ENCODE measurements at places on chromosomes 16 and 17. TPM values are rescaled to one million over a fixed set of nuclear protein-coding genes. Genes with fewer than 3 reads are reported as not detected.

- H3K27ac ChIP-seq: no peak overlapping the region
- no peak for DNase-seq
- H3K4me3 ChIP-seq: no peak overlapping the region
- no peaks in the 10 kb centered on the region for H3K36me3 ChIP-seq
- H3K4me1 ChIP-seq: no peaks in the 10 kb centered on the region
- H3K27me3 ChIP-seq: no peaks in the 10 kb centered on the region
Measured at GRCh38 chr16:77613095-77613494, 109.2 kb upstream of the NUDT7 start.

CD7 gene
- total RNA-seq: 0.77 TPM

DNA sequence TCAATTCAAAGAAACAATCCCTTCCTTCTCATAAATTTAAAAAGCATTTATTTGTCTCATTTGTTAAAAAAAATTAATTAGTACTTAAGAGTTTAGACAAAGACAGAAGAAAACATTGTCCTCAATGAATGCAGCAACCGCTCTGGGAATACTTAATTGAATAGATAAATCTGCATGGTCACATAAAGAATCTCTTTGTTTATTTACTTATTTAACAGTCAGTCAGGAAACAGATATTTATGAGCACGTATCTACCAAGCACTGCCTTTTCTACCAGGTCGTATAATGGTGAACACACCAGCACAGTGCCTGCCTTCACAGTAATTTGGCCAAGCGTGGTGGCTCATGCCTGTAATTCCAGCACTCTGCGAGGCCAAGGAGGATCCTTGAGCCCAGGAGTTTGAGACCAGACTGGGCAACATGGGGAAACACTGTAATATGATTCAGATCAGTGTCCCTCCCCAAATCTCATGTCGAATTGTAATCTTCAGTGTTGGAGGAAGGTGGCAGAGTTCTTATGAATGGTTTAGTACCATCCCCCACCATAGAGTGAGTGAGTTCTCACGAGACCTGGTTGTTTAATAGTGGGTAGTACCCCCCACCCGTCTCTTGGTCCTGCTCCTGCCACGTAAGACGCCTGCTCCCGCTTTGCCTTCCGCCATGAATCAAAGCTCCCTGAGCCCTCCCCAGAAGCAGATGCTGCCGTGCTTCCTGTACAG lies 8.1 kb downstream of the WIPI1 start:
- no peak overlapping the region for H3K27ac ChIP-seq
- H3K4me1 ChIP-seq: no peaks in the 10 kb centered on the region
- no peaks in the 10 kb centered on the region for H3K27me3 ChIP-seq
- no peaks in the 10 kb centered on the region for H3K36me3 ChIP-seq
- H3K4me3 ChIP-seq: no peak overlapping the region
- no peak for DNase-seq

GRCh38 chr17:66904760-66905624 lies 59.5 kb upstream of the CACNG4 start:
- no peaks in the 10 kb centered on the region for H3K27me3 ChIP-seq
- H3K27ac ChIP-seq: no peak overlapping the region
- no peaks in the 10 kb centered on the region for H3K36me3 ChIP-seq
- peaks cover 2% of the 10 kb centered on the region for H3K4me1 ChIP-seq

HBA2 gene
- not detected for total RNA-seq

PSMD3 gene
- total RNA-seq: 175 TPM

DNA sequence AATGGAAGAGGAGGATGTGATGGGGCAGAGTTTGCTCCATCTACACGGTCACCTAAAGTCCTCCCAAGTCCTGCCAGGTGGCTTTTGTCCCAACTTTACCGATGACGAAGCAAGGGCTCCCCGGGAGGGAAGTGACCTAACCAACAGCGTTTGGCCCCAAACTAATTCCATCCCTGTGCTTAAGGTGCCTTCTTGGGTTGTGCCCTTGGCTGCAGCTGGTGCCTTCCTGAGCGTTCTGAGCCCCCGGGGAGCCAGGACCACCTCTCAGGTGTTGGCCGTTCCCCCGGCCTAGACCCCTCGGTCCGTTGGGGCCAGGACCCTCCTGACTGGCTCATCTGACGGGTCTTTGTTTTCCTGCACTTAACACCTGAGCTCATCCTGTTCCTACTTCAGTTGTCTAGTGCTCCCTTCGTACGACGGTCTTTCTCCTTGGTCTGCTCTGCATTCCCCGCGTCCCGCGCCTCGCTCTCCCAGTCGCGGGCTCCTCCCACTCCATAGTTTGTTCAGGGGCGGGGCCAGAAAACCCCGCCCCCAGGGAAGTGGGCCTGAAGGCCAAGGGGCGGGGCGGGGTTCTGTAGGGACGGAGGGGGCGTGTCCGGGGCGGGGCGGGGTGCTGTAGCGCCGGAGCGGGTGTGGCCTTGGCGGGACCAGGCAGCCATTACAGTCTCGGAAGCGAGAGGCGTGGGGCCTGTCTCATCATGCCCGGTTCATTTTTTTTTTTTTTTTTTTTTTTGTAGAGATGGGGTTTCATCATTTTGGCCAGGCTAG lies 822 bp upstream of the ZSCAN10 start:
- no peaks in the 10 kb centered on the region for H3K36me3 ChIP-seq
- H3K27me3 ChIP-seq: no peaks in the 10 kb centered on the region
- DNase-seq: no peak
- H3K27ac ChIP-seq: peak overlapping the region; percentile 70
- H3K4me1 ChIP-seq: peaks cover 5% of the 10 kb centered on the region
- H3K4me3 ChIP-seq: peak overlapping the region; percentile 7

DNA sequence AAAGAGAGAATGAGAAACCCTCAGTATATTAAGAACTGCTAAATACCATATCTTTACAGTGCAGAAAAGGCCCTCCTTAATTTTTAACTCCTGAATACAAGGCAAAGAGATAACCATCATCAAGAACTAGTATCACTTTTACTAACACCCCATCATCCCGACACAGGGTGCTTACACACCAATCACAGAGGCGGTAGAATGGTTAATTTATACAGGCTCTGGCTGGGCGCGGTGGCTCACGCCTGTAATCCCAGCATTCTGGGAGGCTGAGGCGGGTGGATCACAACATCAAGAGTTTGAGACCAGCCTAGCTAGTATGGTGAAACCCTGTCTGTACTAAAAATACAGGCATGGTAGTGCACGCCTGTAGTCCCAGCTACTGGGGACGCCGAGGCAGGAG lies 4.2 kb downstream of the PSMD12 start:
- DNase-seq: no peak
- no peak overlapping the region for H3K4me3 ChIP-seq
- peaks cover 12% of the 10 kb centered on the region for H3K4me1 ChIP-seq
- H3K36me3 ChIP-seq: peaks cover 14% of the 10 kb centered on the region
- no peak overlapping the region for H3K27ac ChIP-seq

TOX3 gene
- total RNA-seq: 3.4 TPM

GRCh38 chr16:87324411-87325275 lies 7.5 kb upstream of the C16orf95 start:
- H3K27me3 ChIP-seq: no peaks in the 10 kb centered on the region
- no peaks in the 10 kb centered on the region for H3K36me3 ChIP-seq
- no peak for DNase-seq

DNA sequence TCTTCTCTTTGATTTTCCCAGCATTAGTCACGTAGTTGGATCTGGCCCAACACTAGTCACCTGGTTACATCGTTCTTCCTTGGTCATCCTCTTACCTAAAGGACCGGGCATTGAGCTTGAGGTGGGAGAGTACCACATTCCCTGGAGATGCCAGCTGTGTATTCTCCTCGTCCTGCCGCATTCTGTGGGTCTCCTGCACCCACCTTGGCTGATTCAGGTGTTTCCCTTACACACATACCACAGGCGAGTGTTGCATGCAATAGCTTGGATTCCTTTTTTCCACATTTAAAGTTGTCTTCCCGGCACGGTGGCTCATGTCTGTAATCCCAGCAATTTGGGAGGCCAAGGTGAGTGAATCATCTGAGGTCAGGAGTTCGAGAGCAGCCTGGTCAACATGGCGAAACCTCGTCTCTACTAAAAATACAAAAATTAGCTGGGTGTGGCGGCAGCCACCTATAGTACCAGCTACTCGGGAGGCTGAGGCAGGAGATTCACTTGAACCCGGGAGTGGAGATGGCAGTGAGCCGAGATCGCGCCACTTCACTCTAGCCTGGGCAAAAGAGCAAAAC lies 21.6 kb upstream of the CLEC18C start:
- no peak overlapping the region for H3K4me3 ChIP-seq
- no peak overlapping the region for H3K27ac ChIP-seq
- DNase-seq: no peak
- peaks cover 15% of the 10 kb centered on the region for H3K36me3 ChIP-seq

GRCh38 chr16:82761858-82762257 lies 135.1 kb downstream of the CDH13 start:
- no peaks in the 10 kb centered on the region for H3K27me3 ChIP-seq
- no peak overlapping the region for H3K4me3 ChIP-seq
- DNase-seq: no peak

DNA sequence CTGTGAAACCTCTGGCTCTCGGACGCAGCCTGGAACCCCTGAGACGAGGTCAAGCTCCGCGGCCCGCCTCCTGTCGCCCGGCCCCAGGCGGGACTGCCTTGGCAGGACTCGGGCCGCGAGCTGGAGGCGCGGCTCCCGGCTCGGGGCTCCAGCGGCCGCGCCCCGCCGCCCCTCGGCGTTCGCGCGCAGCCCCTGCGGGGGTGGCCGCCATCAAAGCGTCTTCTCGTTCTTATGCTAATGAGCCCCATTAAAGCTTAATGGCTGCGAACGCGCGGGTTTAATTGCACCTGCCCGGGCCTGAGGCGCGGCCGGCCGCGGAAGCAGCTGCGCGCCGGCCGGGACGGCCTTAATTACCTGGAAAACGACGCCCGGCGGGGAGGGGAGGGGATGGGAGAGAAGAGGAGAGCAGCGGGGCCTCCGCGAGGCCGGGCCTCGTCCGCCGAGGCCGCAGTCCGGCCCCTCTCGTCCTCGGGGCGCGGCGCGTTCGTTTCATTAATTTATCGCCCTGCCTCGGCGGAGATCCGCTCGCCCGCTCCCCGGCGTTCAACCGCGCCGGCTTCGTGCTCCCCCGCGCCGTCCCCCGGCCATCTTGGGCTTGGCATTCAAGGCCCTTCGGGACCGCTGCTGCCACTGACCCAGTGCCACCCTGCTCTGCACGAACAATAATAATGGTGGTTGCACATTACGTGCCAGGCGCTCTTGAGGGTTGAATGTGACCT lies 19.2 kb downstream of the RAI1 start:
- H3K27me3 ChIP-seq: no peaks in the 10 kb centered on the region
- H3K4me3 ChIP-seq: no peak overlapping the region

DNA sequence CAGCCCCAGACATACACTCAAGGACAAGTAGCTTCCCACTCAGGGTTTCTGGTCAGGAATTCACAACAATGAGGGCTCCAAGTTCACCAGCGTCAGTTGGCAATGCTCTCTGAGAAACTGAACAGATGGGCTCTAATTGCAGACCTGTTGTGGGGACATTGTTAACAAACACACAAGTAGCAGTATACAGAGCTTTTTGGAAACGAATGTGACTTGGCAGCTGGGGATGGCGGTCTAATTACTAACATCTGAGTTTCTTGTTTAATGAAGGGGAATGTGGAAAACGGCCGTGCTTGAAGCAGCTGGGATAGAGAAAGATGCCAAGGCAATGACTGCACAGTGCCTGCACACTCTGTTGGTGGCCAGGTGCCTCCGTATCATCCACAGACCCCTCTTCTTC lies 316.1 kb upstream of the IRX3 start:
- H3K27ac ChIP-seq: no peak overlapping the region
- no peaks in the 10 kb centered on the region for H3K27me3 ChIP-seq
- DNase-seq: no peak
- H3K36me3 ChIP-seq: no peaks in the 10 kb centered on the region
- H3K4me3 ChIP-seq: no peak overlapping the region
- no peaks in the 10 kb centered on the region for H3K4me1 ChIP-seq

DNA sequence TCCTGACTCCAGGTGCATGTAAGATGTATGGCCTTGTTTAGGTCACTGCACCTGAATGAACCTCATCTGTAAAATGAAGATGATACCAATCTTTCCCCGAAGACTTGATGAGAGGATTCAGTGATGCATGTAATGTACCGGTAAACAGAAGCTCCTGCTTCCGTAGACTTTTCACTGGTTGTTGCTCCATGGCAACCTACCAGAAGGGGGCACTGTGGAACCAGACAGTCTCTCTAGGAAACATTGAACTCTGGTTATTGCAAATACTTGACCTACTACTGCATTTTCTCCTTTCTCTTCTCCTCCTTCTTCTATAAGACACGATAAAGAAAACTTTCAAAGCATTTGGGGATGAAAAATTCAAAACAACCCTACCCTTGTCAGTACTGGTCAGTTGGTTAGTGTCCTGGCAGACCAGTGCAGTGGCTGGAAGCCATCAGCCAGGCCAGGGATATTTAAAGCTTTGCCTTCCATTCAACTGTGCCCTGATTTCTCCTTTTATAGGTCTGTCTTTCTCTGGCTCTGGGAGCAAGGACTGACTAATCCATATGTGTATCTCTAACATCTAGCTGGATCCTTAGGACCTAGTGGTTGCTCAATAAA lies 667.4 kb upstream of the SALL1 start:
- no peak overlapping the region for H3K27ac ChIP-seq
- DNase-seq: peak; percentile 12
- H3K27me3 ChIP-seq: no peaks in the 10 kb centered on the region
- no peaks in the 10 kb centered on the region for H3K4me1 ChIP-seq
- H3K4me3 ChIP-seq: no peak overlapping the region

GRCh38 chr16:69396187-69397061 lies 10.6 kb upstream of the TERF2 start:
- H3K27me3 ChIP-seq: no peaks in the 10 kb centered on the region
- no peaks in the 10 kb centered on the region for H3K36me3 ChIP-seq
- peak overlapping the region; percentile 44 for H3K4me3 ChIP-seq
- H3K27ac ChIP-seq: peak overlapping the region; percentile 97
- H3K4me1 ChIP-seq: peaks cover 49% of the 10 kb centered on the region

- no peaks in the 10 kb centered on the region for H3K27me3 ChIP-seq
- no peak for DNase-seq
- H3K4me3 ChIP-seq: peak overlapping the region; percentile 6
- H3K4me1 ChIP-seq: peaks cover 15% of the 10 kb centered on the region
Measured at GRCh38 chr16:3945751-3946603, 65.5 kb upstream of the CREBBP start.

SRCAP gene
- total RNA-seq: 73.6 TPM

- no peaks in the 10 kb centered on the region for H3K36me3 ChIP-seq
- peaks cover 47% of the 10 kb centered on the region for H3K4me1 ChIP-seq
- no peaks in the 10 kb centered on the region for H3K27me3 ChIP-seq
Measured at GRCh38 chr16:646679-647172, 2.4 kb upstream of the WDR90 start.

DNA sequence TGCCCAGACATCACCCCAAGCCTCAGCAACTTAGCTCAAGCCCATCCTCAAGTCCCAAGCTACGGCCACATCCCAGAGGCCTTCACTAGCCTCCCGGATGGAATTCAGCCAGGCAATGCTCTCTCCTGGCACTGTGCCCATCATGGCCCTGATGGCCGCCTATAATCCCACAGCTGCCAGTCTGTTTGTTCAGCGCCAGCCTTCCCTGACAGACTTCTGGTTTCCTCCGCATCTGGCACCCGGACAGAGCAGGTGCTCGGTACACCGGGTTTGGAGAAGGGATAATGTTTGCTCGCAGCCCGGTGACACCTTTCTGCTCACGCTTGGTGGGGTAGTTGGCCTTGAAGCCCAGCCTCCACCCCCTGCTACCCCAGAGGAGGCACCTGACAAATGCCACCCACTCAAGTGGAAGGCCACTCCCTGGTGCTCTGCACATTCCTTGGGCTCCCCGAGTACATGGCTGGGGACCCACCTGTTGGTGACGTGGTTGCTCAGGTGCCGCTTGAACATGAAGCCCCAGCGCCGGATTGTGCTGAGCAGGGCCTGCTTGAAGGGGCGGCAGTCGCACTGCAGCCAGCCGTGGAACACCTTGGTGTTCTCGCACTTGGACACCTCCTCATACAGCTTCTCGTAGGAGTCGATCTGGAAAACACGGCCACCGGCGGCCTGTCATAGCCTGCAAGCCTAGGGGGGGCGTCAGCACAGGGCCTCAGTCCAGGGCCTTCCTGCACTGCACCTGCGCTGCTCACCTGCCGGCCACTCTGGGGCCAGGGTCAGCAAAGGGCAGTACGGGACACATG lies 47.1 kb downstream of the DNAH17 start:
- no peak overlapping the region for H3K27ac ChIP-seq
- no peak for DNase-seq
- no peaks in the 10 kb centered on the region for H3K4me1 ChIP-seq
- no peaks in the 10 kb centered on the region for H3K36me3 ChIP-seq
